Brain pericyte (primary cell): ENCODE measurements at places on chromosomes 11 and 22.

DNA sequence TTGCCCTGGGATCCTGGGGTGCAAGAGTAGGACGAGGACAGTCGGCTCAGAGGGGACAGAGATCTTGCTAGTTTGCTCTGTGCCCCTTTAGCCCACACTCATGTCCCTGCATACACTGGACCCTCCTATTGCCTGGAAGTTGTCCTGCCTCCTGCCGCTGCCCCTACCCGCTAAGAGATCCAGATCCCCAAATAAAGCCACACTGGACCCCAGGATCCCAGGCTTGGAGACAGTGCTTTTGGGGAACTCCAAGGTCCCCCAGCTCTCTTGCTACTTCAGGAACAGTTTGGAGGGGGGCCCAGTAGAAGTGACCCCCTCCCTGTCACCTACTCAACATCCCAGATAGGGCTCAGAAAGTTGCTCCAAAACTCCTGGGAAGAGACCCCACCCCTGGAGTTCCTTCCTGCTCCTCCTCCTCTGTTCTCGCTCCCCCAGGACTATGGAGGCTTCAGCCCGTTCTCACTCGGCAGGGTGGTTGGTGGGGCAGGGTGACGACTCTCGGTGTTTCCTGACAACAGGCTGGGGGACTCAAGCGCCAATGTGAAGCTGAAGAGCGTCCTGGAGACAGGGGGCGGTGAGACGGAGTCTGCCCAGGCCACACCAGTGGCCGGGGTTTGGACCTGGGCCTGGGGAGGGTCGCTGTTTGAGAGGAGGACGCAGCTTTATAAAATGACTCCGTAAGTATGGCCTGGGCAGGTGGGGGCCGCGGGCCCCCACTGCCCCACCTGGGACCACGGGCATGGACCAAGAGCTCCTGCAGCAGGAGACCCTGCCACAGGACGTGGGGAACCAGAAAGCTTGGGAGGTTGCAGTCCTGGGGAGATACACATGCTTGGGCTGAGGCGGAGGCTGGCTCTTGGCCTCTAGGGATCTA, 19.2 kb upstream of the TUB start:
- DNase-seq = no peak

DNA sequence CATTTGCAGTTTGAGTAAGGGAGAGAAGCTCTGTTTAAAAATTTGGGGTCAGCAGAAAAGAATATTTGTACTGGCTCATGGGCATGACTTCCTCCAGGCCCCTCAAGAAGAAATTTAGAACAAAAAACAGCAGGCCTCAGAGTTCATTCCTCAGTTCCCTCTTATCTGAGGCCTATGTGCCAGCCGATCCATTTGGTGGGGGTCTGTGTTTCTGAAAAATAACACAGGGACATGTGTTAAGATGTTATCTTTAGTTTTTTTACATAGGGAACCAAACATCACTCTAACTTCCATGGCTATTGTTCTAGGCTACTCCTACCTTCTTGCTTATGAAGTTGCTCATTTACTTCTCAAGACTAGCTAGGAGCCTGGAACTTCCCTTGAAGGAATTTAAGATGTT, 16.2 kb upstream of the HSD17B12 start:
- DNase-seq = no peak

- DNase-seq = no peak
Measured at GRCh38 chr11:108289699-108290098, 66.8 kb downstream of the ATM start.

DNA sequence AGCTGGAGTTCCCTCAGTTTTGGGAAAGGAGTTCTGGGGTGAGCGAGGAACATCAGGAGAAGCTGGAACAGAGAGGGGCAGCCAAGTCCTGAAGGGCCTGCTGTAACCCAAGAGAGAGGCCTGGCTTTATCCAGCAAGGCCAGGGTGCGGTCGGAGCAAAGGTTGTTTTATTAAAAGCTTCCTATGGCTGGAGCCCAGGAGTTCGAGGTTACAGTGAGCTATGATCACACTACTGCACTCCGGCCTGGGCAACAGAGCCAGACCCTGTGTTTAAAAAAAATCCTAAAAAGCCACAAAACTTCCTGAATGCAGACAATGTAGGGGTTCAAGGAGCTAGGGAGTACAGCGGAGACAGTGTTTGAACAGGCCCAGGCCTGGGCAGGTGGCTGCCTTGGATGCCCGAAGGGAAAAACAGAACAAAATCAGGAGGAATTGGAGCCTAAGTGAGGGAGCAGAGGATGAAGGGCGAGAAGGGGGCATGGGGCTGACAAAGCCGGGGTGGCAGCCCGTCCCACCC, 22.2 kb upstream of the MALAT1 start:
- DNase-seq = no peak

- no peak for DNase-seq
Measured at GRCh38 chr22:27538666-27539065, 262.9 kb downstream of the MN1 start.

- no peak for DNase-seq
Measured at GRCh38 chr11:7573558-7574296, 59.9 kb downstream of the PPFIBP2 start.

DNA sequence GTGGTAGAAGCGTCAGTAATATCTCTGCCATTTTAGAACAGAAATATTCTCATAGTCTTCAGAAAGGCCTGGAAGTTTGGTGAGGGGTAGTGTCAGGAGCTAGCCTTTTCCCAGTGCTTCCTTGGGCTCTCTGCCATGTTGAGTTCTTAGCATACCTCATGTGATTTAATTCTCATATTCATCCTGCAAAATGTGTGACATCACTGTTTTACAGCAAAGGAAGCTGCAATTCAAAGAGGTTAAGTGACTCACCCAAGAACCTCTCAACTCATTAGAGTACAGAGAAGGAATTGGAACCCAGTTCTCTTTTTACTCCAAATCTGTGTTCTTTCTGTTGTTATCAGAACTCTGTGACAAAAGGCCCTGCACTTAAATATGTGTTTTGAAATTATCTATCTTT, 72.1 kb downstream of the RNF169 start:
- no peak for DNase-seq

- DNase-seq = no peak
Measured at GRCh38 chr11:123718063-123718462, 23.4 kb downstream of the ZNF202 start.

DNA sequence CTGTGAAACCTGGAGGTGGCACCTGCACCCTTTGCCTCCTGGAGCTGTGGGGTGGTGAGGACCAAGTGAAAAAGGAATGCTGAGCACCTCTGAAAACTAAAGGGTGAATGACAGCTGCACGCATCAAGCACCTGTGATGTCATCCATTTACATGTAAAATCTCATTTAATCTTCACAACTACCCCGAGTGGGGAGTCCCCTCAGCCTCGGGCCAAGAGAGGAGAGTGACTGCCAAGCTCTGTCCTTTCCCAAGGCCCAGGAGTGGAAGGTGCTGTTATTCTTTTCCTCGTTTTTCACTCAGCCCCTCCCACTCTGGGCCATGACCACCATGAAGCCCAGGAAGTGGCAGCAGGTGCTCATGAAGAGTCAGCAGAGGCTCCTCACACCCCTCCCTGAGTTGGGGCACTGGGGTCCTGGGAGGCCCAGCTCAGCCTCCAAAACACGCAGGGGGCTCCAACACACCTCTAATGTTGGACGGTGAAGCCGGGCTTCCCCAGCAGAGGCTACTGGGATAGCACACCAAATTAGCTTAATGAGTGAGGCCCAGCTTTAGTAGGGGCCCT, 35.7 kb downstream of the NECTIN1 start:
- DNase-seq = no peak

- no peak for DNase-seq
Measured at GRCh38 chr11:63179432-63180041, 35.5 kb upstream of the SLC22A24 start.

GRCh38 chr11:10456519-10456918, 1.5 kb downstream of the AMPD3 start:
- DNase-seq = no peak

DNA sequence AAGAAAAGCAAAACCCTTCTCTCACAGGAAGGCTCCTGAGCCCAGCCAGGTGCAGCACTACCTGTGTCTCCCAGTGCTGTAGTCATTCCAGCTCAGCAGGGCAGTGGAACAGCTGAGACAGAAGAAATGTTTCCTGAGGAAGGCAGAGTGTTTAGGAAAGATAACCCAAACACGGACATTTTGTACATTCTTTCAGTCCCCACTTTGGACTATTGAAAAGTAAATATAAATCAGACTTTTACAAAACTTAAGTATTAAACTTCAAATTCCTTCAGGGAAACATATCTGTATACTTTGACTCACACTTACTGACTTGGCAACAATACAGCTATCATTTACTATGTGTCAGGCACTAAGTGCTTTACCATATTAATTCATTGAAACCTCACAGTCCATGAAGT, 40.4 kb downstream of the RRAS2 start:
- no peak for DNase-seq

DNA sequence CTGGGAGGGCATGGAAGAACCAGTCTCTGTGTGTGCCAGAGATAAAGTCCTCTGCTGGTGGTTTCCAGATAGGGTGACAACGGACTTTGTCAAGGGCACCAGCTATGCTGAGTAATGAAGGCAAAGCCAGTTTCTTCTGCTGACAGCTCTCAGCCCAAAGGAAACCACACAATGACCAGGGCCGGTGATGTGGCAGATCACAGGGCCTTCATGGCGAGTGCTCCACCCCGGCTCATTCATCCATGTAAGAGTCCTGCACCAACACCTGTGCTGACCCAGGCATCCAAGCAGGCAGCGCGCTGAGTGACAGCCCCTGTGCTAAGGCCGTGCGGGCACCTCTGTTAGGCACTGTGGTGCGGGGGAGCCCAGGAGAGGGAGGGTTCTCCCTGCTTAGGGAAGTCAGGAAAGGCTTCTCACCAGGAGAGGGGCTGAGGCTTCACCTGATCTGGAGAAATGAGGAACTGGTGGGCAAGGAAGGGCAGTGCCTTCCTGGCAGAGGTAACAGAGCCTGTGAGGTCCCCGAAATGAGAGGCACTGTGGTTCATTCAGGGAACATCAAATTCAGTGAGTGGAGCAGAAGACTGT, 33.8 kb downstream of the TP53I11 start:
- no peak for DNase-seq

DNA sequence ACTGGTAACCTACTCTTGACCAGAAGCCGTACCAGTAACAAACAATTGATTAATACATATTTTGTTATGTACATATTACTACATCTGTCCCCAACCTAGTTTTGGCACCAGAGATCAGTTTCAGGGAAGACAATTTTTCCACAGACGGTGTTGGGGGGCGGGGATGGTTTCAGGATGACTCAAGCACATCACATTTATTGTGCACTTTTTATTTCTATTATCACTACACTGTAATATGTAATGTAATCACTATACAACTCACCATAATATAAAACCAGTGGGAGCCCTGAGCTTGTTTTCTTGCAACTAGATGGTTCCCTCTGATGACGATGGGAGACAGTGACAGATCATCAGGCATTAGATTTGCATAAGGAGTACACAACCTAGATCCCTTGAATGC, 15.5 kb downstream of the DGCR8 start:
- no peak for DNase-seq

- DNase-seq = no peak
Measured at GRCh38 chr11:9962722-9963121, 298.8 kb downstream of the SWAP70 start.

GRCh38 chr11:3204141-3205015, 14.2 kb downstream of the MRGPRG start:
- no peak for DNase-seq

DNA sequence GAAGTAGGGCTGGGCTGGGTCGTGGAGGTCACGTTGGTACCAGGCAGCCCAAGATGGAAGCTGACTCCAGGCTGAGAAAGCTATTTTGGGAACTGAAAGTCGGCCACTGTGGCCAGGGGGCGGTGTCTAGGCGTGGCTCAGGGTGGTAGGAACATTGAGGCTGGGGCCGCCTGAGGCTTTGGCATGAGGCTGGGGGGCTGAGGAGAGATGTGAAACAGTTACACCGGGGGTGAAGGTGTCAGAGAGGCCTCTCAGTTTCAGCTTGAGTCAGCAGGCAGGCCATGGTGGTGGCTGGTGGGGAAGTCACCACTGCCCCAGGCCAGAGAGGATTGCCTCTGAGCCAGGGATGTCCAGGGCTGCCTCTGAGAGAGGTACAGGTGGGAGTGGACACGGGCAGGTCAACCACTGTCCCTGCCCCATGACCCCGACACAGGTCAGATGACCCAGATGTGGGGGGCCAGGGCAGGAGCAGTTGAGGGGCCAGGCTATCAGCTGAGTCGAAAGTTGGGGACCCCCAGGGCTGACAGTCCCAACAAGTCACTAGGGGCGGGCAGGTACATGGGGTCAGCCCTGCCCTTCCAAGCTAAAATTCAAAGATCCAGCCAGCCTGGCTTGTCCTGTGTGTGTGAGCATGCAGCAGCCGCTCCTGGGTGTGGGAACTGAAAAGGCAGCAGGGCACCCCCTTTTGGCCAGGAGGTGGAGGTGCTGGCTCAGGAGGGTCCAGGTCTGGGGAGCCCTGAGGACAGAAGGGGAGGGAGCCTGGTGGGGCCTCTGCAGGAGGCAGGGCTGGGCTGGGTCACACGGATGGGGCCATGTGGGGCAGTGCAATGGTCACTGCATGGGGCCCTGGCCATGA, 7.2 kb downstream of the KCNK7 start:
- DNase-seq = no peak

- no peak for DNase-seq
Measured at GRCh38 chr11:9923280-9923679, 259.4 kb downstream of the SWAP70 start.

GRCh38 chr22:28014211-28015045, 95.4 kb upstream of the PITPNB start:
- DNase-seq = no peak

DNA sequence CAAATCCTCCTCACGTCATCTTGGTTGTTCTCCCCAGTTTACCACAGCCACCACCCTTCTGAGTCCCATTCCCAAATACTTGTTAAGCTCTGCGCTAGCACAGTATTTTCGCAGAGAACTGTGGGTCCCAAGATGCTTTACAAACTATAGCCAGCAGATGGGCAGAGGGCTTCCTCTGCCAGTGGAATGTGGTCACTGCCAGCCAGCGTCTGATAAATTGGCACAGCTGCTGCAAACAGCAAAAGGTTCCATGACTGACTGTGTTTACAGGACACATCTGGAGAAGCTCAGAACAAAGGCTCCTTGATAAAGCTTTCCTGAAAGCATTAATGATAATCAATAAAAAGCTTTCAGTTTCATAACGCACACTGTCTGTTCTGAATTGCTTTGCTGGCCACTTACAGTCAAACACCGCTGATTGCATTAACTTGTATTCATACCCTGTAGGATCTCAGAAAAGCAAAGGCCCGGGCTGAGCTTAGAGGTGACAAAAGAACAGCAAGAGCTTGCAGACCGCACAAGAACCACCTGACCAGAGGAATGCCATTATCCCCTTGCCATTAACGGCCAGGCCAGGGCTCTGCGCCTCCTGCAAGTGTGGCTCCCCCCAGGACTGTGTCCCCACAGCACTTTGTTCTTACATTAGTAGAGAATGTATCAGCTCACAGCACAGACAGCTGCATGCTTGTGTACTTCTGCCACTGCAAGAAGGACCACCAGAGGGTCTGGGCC, 120.6 kb downstream of the MICAL3 start:
- DNase-seq = no peak

DNA sequence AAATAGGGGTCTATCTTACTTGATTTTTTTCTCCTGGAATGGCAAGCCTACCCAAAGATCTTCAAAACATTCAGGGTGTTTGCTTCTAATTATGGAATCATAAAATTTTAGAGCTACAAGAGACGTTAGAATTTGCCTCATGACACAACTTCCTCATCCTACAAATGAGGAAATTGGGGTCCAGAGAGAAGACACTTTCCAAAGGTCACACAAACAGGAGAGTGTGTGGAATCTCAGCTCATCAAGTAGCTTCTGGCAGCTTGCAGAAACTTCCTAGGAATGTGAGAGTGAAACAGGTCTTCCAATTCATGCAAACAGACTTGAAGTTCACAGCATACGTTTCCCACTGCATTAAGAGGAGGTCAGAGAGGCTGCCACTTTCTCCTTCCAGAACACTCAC, 976.0 kb downstream of the OPCML start:
- no peak for DNase-seq
